ENCODE measurements at places on chromosomes 6 and 20.

- peak; percentile 53 for DNase-seq
Measured at GRCh38 chr6:42352856-42353564, 98.7 kb downstream of the TRERF1 start.

DNA sequence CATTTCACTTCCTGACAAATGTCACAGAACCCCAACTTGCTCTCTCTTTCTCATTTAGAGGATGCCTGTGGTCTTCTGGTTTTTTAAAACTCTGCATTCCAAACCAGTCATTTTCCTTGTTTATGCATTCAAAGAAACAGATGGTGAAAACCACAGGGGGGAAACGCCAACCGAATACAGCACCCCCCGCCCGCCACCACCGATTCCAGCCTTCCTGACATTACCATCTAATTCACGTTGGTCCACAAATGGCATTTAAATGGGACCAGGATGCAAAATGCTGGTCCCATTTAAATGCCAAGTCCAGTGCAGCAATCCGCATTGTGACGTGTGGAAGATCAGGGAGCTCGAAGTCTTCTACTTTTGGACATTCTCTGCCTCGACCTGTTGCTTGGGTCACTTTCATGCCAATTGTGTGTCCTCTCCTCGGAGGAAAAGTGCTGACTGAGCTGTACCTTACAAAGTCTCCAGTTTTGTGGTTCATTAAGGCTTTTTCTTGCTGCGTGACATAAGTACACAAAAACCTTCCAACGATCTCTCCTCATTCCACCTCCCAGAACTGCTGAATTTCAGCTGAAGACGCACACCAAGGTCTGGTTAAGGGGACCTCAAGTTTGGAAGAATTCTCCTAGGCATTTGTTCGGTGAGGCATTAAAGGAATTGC lies 35.8 kb downstream of the NEDD9 start:
- DNase-seq: peak; percentile 68

DNA sequence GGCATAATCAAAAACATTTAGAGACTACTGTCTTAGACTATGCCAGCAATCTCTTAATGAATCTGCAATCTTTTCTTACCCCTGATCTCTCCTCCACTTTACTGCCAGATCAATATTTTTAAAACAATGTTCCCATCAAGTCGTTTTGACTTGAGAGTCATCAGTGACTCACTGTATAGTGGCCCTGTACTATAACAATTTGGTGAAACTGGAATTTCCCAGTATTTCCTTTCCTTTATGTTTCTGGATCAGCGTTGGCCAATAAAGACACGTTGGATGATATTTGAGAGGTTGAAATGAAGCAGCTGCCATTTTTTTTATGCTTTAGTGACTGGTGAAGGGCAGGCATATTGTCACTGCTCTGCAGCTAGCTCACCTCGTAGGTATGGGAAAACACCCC lies 10.1 kb upstream of the SMIM13 start:
- no peak for DNase-seq

DNA sequence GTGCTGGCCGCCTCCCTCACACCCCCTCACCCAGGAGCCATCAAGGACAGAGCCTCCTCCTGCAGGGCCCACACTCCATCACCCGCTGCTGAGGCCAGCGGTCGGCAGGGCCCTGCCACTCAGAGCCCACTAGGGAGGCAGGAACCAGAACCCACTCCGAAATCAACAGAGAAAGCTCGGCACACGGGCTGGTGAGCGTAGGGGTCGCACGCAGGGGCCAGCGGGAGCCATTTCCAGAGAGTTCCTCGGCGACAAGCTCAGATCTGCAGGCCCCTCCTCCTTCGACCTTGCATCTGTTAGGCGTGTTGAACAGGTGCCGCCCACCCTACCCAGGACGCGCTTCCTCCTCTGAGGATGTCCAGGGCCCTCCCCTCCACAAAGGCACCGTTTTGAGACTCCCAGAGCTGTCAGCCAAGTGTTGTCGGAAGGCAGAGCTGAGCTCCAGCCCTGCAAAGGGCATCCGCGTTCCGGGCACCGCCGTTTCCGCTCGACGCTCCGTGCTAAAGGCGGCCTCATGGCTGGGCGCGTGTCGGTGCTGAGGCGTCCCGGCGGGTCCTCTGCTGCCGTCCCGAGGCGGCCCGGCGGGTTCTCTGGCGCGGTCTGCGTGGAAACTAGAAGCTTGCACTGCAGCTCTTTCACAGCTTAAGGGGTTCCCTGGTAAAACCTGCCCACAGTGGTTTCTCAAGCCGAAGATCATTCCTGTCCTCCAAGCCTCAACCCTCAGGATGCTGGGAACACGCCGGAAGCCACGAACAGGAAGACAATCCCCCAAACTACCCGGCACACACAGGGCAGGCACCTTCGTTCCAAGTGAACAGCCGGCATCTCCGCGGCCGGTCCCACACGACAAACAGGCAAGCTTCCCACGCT lies 6.8 kb downstream of the KCNQ2 start:
- DNase-seq: no peak

DNA sequence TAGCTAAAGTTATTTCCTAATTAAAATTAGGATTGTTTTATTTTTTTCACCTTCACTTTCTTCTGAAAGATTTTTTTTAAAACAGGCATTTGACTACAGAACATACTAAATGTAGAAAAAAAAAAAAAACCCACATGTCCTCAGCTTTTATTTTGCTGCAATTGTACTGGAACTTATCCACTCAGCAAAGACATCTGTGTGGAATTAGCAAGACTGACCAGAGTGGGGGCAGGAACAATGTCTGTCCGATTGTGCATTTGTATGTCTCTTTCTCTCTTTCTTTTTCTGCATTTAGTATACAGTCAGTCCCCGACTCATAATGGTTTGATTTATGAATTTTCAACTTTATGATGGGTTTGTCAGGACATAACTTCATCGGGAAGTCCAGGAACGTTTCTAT lies 77.3 kb downstream of the CHD6 start:
- DNase-seq: no peak

- DNase-seq: no peak
Measured at GRCh38 chr6:105250533-105250932, 70.7 kb upstream of the POPDC3 start.

DNA sequence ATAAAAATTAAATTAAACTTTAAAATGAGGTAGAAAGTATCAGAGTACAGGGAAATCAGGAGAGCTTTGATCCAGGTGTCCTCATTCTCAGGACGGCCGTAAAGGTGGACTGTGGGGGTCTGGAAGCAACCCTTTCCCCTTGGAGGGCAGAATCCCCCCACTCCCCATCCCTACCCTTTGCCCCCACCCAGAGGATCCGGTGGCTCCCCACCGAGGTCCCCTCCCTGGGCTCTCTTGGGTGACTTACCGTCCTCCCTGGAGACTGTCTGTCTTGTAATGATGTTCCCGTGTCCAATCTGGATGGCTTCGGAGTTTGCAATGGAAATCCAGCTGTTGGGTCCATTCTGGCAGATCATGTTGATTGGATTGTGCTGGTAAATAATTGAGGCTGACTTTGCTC lies 7.3 kb downstream of the ZBP1 start:
- no peak for DNase-seq

- peak; percentile 15 for DNase-seq
Measured at GRCh38 chr20:32731882-32732266, 11.4 kb downstream of the COMMD7 start.

GRCh38 chr6:56833873-56834272 lies 121.0 kb upstream of the BEND6 start:
- DNase-seq: no peak

GRCh38 chr6:86017236-86017635 lies 374.6 kb upstream of the SYNCRIP start:
- no peak for DNase-seq

- DNase-seq: no peak
Measured at GRCh38 chr6:112683106-112683505, 336.0 kb downstream of the RFPL4B start.

GRCh38 chr20:16974080-16974854 lies 226.1 kb downstream of the OTOR start:
- DNase-seq: no peak

DNA sequence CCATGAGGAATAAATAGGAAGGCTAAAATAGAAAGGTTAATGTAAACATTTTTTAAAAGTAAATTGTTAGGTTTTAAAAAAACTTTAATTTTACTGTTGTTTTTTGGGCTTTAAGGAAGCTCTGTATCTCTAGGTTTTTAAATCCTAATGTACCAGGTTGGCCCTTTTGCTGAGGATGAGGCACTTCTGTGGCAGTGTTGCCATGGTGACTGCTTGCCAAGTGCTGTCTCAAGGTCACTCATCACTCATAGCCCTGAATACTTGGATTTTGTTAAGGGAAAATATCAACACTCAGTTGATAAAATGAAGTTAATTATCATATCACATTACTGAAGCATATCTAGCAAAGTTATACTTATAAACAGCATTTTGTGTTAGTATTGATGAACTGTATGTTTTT lies 50.2 kb downstream of the NCOA3 start:
- peak; percentile 40 for DNase-seq

GRCh38 chr6:43948527-43949485 lies 178.4 kb downstream of the MRPL14 start:
- no peak for DNase-seq

DNA sequence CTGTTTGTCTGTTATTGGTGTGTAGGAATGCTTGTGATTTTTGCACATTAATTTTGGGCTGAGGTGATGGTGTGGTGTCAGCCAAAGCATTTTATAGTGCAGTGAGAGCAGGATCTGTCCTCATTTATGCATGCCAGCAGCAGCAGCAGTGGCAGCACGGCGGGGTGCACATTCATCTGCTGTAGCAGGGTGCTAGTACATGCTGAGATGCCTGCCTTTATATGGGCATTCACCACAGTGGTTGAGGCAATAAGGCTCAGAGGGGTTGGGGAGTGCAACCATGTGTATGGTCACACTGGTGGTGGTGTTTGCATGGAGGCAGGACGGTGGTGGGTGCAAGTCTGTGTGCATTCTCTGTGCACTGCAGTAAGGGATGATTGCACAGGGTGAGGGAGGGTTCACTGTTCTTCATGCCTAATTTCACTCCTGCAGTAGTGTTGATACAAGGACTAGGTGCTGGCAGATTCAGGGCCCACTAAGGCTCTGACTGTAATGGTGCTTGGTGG lies 129.3 kb upstream of the SYNCRIP start:
- no peak for DNase-seq

- DNase-seq: peak; percentile 15
Measured at GRCh38 chr20:36745234-36745926, 510 bp downstream of the NDRG3 start.

GRCh38 chr6:95690328-95690727 lies 113.0 kb downstream of the MANEA start:
- DNase-seq: no peak

- DNase-seq: no peak
Measured at GRCh38 chr6:147724454-147724853, 216.0 kb downstream of the SAMD5 start.

Measured in lung microvascular endothelial cell (primary cell).